ENCODE measurements at places on chromosomes 5 and 9.

DNA sequence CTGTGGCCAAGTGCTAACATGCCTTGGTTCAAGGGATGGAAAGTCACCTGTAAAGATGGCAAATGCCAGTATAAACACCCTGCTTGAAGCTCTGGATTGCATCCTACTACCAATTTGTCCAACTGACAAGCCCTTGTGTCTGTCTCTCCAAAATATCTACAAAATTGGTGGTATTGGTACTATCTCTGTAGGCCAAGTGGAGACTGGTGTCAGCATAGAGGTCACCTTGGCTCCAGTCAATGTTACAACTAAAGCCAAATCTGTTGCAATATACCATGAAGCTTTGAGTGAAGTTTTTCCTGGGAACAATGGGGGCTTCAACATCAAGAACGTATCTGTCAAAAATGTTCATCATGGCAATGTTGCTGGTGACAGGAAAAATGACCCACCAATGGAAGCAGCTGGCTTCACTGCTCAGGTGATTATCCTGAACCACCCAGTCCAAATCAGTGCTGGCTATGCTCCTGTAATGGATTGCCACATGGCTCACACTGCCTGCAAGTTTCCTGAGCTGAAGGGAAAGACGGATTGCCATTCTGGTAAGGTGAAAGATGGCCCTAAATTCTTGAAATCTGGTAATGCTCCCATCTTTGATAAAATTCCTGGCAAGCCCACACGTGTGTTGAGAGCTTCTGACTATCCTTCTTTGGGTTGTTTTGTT, 19.9 kb downstream of the AFF4 start:
- DNase-seq: no peak

GRCh38 chr9:5886114-5886939, 4.4 kb upstream of the MLANA start:
- DNase-seq: peak; percentile 52

GRCh38 chr5:19835442-19835841, 152.6 kb downstream of the CDH18 start:
- no peak for DNase-seq

DNA sequence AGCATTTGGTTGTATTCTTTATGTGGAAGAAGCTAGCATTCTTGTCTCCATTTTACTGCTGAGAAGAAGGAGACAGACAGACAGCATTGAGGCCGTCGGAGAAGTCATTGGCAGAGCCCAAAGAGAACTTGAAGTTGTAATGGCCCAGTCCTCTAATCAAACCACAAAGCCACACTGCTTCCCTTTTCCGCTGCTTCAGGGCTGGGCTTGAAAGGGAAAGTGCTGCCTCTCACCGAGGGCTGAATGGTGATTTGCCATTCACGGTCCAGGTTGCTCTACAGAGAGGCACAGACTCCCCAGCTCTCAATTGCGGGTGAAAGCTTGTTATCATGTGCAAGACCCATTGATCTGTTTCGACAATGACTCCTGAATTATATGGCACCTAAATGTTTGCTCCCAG, 25.6 kb upstream of the POU4F3 start:
- no peak for DNase-seq

GRCh38 chr5:1141834-1142233, 30.0 kb upstream of the SLC12A7 start:
- no peak for DNase-seq

Measured in GM12864 (cell line).